Esophagus squamous epithelium (tissue), 5 donors: ENCODE measurements at places on chromosomes 1 and 21.

DNA sequence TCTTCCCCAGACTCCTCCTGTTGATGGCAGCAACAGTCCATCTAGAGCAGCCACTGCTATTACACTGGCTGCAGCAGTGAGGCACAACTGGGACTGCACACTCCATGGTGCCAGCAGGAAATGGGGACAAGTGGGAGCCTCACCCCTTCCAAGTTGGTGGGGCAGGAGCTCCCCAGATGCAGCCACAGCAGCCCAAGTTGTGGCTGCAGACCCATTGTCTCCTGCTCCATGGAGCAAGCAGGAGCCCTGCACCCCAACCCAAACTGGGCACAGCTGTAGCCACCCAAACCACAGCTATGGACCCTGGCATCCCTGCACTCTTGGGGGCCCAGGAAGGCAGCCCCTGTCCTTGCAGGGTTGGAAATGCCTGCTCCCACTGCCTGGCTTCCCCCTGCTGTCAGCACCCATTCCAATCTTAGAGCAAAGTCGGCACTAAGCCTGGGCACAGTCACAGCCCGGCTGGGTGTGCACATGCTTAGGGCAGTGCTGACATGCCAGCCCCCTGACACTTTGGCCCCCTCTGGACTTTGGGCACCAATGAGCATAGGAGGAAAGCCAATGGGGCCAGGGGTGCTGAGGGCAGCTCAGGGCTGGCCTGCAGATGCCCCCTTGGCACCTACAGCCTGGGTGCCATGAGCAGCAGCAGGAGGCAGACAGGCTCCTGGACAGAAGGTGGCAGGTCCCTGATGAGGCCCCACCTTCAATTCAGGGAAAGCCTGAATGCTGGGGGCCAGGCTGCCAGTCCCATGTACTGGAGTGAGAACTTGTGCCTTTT lies 44.0 kb downstream of the MATN1 start:
- no peak for DNase-seq

DNA sequence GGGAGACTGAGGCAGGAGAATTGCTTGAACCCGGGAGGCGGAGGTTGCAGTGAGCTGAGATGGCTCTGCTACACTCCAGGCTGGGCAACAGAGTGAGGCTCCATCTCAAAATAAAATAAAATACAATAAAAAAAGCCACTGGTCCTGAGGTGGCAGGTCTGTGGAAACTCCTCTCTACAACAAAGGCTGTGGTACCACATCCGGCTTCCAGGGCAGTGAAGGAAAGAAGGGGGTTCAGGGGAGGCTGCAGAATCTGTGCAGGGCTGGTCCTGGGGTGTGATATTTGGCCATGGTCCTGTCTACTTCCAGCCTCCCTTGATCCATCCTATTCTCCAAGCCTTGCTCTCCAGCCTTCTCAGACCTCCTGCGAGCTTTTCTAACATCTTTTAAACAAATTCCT lies 731 bp upstream of the ZNF683 start:
- DNase-seq: no peak

- DNase-seq: no peak
Observed at GRCh38 chr1:30675289-30675688, 48.1 kb downstream of the MATN1 start.

DNA sequence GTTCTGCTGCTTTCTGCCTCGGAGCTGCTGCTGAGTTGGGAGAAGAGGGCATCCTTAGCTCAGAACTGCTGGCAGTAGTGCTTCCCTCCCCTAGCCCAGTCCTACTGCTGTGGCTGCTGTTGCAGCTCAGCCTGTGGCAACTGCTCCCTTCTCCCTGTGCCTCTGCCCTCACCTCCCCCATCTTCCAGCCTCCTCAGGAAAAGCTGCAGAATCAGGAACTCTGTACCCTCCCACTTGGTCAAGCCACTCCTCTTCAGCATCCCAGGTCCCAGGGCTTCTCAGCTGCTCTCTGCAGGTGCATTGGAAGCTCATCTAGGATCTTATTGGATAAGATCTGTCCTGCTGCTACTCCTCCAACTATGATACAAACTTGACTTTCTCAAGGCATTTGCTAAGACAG lies 316.7 kb downstream of the BRINP2 start:
- no peak for DNase-seq

DNA sequence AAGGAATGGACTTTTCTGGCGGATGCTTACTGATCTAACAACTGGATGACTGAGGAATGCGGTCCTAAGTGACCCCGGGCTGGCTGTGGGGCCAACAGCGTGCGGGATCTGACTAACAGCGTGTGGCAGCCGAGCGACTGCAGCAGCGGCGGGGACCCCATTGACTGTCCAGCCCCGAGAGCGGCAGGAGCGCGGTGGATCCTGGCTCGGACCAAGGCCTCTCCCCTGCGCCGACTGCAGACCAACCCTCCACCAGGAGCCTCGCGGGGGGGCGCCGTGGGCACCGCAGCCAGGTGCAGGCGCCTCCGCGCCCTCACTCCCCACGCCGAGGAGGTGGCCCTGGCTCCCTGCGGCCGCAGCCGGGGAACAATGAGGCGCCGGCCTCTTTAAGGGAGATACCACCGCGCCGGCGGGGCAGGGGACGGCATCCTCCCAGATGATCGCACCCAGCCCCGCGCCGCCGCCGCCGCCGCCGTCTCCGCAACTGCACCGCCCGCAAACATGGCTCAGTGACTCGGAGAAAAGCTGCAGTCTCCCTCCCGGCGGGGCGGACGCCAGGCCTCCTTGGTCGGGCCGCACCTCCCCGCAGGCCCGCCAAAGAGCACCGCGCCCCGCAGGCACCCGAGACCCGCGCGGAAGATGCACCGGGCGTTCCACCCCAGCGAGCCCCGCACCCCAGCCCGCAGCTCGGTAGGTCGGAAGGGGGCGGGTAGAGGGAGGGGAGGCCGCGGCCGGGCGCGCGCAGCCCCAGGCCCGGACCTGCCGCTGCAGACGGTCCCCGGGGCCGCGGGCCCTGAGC lies 694 bp upstream of the PDIK1L start:
- DNase-seq: no peak

GRCh38 chr1:38826262-38826661 lies 33.3 kb downstream of the RRAGC start:
- DNase-seq: no peak

GRCh38 chr1:202586018-202586821 lies 124.0 kb downstream of the SYT2 start:
- DNase-seq: no peak

GRCh38 chr1:65103807-65104206 lies 44.2 kb upstream of the AK4 start:
- no peak for DNase-seq

DNA sequence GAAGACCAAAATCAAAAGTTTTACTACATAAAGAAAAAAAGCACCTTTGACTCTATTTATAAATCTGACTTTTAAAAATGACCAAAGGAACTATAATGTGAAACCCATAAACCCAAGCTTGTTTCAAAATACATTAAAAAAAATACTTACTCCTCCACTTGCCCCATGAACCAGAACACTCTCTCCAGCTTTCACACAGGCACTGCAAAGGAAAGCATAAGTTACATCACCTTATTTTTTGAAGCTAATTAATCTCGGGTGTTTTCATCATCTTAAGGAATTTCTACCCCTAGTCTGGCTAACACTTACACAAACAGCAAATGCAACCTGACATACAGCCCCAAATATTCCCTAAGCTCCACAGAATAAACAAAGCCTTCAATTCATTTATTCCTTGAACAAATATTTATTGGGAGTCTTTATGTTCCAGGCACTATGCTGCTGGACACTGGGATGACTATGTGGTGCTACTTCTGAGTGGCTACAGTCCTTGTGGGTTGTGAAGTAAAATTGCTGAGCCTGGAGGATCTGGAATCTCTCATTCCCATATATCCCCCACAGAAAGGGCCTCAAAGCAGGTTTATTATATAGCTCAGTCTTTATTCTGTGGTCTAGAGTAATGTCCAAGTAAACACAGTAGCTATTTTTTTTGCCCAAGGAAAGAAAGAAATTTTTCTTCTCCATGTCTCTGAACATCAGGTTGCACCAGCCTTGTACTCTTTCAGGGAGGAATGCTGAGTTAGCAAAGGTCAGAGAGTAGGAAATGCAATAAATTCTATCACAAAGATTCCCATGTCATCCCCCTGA lies 18.2 kb downstream of the CRYZ start:
- no peak for DNase-seq

GRCh38 chr1:220296981-220297380 lies 24.7 kb upstream of the RAB3GAP2 start:
- DNase-seq: no peak

DNA sequence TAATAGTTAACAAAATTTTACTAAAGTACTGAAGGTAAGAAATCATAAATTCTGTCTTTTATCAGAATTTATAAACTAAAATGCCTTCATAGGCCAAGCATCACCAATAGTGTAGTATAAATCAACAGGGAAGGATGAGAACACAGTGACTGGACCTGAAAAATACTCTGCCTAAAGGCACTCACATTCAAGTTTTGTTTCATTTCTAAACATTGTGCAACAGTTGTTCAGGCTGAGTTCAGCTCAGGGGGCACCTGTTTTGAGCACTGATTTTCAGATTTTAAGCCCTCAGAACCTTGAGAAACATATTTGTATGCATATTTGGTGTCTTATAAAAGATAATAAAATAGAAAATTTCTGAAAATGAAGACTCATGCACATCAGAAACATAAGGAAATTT lies 12.4 kb downstream of the ACBD6 start:
- no peak for DNase-seq

- no peak for DNase-seq
Observed at GRCh38 chr1:92483610-92484471, 2.9 kb downstream of the GFI1 start.

GRCh38 chr1:61844006-61844405 lies 101.7 kb downstream of the PATJ start:
- DNase-seq: no peak

- no peak for DNase-seq
Observed at GRCh38 chr1:221083902-221084301, 204.7 kb downstream of the HLX start.

GRCh38 chr21:30044447-30045064 lies 104.8 kb upstream of the GRIK1 start:
- DNase-seq: no peak

DNA sequence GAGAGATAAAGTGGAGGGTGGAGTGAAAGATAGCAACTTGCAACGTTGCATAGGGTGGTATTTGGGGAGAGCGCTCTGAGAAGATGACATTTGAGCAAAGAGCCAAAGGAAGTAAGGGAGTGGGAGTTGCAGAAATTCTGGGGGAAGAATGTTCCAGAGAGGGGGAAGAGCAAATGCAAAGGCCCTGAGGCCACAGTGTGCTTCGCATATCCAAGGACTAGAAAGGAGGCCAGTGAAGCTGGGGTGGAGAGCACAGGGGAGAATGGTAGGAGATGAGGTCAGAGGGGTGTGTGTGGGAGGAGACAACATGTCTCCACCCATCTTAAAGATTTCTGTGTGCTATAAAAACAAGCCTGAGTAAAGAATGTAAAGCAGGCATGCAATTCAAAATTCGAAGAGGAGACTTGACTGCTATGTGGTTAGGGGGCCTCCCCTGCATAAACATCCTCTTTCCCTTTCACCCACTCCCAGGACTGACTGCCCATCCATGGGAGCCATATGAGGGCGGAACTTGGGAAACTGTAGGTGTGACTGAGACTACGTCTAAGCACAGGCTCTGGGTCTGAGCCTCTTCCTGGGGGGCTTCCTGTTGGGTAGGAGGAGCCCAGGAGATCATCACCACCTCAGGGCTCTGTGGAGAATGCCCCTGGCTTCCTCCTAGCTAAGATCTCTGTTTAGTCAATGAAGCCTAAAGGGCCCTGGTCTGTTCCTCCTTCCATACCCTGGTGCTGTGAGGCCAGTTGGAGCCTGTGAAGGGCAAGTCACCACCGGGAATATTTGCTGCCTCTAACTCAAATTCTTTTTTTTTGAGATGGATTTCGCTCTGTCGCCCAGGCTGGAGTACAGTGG lies 2.9 kb upstream of the CLIC4 start:
- no peak for DNase-seq

DNA sequence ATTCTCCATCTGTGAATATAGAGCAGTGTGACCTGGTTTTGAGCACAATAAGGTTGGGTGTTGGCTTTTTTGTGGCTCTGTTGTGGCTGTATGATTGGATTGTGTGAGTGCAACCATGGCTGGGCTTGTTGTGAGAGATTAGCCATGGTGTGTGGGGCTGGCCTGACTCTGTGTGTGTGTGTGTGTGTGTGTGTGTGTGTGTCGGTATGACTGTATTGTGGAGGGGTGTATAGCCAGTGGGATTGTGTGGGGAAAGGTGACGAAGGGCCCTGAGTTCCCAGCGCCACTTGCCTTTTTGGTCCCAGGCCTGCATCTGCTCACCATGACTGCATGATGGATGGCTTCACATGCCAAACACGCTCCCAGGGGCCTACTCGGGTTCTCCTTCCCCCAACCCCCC lies 5.9 kb upstream of the SLC6A9 start:
- no peak for DNase-seq

- DNase-seq: no peak
Observed at GRCh38 chr1:226035915-226036314, 26.6 kb upstream of the H3-3A start.

DNA sequence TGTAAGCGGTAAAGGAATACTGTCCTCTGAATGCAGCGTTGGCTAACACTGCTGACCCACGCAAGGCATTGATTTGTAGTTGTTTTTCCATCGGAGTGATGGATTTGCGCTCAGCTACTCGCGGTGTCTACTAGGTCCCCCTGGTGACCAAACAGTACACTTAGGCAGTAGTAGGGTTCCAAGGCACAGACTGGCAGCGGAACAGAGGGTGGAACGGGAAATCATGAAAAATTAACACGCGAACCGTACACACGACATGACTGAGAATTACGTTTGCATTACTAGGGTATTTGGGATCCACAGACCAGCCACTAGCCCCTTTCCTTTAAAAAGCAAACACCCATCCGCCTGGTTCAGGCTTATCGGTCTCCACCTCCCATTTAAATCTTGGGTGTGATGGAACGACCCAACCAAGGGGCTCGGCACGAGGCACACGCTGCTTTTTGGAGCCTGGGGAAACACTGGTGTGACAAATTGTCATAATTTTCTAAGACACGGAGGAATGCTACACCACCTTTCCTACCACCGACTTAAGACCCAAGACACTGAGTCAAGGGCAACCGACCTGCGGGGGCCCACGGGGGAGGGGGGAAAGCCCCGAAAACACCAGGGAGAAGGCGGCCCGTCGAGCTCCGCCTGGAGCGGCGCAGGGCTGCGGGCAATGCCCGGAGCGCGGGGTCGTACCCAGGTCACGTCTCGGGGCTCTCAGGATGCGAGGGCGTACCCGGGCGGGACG lies 699 bp downstream of the DIPK1A start:
- DNase-seq: no peak
